ENCODE measurements at places on chromosomes 3 and 15. TPM values are rescaled to one million over a fixed set of nuclear protein-coding genes. Genes with fewer than 3 reads are reported as not detected.

Gene NRROS
- 2.5 TPM for total RNA-seq

Gene OR5K1
- not detected for total RNA-seq

Gene TMEM207
- total RNA-seq: not detected

Gene FETUB
- not detected for total RNA-seq

DNA sequence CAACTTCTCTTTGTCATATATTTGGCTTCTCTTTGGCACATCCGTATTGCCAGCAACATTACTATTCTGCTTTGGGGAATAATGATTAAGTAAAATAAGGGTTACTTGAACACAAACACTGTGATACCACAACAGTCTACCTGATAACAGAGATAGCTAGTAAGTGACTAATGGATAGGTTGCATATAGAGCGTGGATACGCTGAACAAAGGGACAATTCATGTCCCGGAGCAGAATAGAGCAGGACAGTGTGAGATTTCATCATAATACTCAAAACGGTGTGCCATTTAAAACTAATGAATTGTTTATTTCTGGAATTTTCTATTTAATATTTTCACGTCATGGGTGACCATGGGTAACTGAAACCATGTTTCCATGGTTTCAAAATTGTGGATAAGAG is 54.1 kb downstream of the SCN5A start:
- DNase-seq: no peak

- DNase-seq: no peak
Measured at GRCh38 chr15:57329582-57330367, 46.5 kb upstream of the CGNL1 start.

DNA sequence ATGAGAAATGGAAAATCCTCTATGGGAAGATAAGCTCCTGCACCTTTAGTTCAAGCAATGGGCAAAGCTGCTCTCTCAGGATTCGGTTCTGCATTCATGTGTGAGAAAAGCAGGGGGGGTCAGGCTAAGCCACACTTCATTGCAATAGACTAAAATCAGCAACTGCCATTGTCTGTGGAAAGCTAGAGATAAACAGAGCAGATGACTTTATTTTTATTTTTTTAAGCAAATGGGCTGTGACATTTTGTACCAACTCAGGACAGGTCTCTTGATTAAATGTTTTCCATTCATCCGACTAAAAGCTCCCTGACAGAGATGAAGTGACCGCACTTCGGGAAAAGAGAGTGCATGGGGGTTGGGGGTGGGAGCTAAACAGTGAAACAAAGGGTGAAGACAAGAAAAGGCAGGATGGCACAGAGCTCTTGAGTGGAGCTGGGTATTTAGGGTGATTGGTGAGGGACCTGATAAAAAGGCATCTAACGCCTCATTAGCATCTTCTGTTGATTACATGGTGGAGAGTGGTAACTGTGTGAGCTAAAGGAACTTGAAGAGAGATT is 987.4 kb downstream of the TUSC7 start:
- DNase-seq: no peak

GRCh38 chr15:26179906-26180305 is 316.8 kb upstream of the ATP10A start:
- no peak for DNase-seq

DNA sequence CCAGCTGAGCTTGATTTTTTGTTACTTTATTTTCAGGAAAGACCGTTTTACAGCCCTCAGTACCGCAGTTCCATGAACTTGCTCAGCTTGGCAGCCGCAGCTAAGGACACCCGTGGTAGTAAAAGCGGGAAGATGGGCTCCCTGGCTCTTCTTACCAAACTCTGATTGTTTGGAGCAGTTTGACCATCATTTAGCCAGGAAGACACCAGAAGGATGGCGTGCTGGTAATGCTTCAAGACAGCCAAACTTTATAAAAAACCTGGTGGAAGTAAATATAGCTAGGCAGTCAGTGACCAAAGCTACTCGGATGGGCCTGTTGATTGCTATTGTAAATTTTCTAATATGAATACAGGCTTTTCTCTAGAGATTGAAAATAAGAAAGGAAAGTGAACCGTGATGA is 28.9 kb downstream of the POLR2M start:
- no peak for DNase-seq

- DNase-seq: no peak
Measured at GRCh38 chr3:182633186-182633585, 160.1 kb upstream of the ATP11B start.

GRCh38 chr3:156445117-156446090 is 109.5 kb downstream of the SSR3 start:
- no peak for DNase-seq

DNA sequence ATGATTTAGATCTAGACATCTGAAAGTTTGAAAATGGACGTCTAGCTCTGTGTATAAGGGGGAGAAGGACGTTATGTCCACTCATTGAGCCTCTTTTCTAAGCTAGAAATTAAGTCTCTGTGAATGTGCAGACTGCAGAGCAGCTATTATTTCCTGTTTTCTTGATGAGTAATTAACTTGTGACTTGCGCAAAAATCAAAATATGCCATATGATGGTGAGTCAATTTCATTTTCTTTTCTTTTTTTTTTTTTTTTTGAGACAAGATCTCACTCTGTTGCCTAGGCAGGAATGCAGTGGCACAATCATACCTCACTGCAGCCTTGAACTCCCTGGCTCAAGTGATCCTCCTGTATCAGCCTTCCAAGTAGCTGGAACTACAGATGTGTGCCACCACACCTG is 14.1 kb downstream of the LACTB start:
- no peak for DNase-seq

GRCh38 chr3:111998636-111999483 is at the start of gene TAGLN3:
TSS of gene TAGLN3 (plus strand) at chr3:111998922. CDS start at chr3:111999423, 501 bp downstream.
- no peak for DNase-seq
